NCI-H1436 (cell line): ENCODE measurements at places on chromosomes 3 and 15.

DNA sequence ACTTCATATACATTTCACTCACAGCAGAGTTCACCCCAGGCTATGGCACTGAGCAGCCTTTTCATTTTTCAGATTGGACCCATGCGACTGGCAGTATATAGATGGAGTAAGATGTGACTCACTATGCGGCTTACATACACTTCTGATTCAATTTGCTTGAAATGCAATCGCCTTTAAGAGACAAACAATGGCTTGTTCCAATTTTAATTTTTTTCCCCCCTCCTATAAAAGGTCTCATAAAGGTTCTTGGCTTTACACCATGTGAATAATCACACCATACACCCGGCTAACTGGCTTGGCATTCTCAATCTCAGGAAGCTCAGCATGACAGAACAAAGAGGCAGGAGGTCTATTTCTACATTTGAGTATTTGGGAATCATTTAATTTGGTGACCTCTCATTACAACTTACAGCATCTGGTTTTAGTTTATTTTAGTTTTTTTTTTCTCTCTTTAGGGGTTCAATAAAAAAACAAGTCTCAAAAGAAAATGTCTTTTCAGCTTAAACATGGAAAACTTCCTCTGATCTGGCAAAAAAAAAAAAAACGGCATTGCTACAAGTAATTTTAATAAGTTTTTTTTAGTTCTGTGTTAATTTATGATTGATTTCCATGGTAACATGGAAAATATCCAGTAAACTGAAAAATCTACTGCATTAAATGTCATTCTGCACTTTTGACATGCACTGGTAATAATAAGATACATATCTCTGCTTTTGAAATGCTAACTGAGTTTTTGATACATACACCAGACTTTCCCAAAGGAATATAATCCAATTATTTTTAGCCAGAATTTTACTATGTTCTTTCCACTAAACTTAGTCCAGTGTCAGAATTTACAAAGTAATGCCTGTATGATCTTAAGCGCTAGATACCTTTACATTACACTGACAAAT lies 38.8 kb downstream of the GADL1 start:
- no peak for DNase-seq

DNA sequence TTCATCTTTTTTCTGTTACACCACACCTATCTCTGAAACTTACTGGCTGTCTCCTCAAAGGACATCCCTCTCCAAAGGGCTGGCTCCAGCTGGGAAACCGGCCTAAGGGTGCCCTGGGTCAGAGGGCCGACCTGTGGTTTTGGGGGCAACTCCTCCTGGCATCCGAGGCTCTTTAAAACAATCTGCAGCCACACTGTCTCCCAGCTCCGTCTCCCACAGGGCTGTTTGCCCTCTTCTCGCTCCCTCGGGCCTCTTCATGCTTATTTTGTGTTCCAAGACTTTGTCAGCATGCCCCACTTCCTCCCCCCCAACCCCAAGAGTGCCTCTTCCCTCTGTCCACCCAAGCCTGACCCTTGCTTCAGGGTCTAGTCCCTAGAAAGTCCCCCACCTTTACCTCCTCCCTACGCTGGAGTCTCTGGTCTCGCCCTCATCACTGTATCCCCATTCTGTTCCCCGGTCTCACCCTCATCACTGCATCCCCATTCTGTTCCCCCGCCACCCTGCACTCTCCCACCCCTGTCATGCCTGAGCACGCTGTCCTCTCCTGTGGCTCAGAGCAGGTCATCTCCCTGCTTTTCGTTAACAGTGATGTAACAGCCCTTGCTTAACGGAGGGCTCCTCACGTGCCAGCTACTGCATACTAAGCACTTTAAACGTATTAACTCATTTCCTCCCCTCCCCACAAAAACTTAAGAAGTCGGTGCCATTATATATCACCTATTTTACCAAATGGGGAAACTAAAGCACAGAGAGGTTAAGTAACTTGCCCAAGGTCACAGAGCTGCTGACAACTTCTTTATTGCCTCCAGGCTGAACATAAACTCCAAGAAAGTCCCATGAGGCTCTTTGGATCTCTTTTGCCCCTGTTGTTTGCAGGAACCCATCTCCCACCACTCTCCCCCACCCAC lies 1.1 kb upstream of the CSK start:
- no peak for DNase-seq

- no peak for DNase-seq
Measured at GRCh38 chr3:185717121-185717520, 107.7 kb downstream of the IGF2BP2 start.

- DNase-seq = no peak
Measured at GRCh38 chr3:3815206-3815605, 16.0 kb downstream of the LRRN1 start.

DNA sequence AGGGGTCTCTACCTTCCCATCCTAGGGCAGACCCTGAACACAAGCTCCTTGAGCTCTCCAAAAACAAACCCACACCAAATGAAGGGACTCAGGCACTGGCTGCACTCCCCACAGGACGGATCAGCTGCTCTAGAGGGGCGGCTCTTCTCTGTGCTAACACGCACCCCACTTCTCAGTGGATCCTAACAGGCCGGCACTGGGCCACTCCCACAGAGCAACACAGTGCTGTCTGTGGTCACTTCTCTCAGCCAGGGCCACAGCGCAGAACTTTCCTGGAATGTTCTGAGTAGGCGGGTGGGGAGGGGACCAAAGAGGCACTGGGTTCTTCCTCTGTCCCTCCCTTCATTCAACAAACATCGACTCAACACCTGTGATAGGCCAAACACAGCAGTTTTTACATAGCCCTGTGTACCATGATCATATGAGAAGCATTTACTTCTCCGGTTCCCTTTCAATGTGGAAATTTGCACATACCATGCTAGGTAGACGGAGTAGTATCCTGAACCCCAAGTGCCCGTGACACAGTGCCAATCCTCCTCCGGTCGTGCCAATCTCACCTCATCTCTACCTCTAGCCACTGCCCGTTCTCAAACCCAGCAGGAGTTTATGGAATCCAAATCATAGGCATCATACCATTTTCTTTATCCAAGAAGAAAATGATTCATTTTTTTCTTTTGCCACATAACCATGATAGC lies 98.1 kb downstream of the LRIG1 start:
- no peak for DNase-seq

- no peak for DNase-seq
Measured at GRCh38 chr3:8575364-8576104, 69.1 kb downstream of the SSUH2 start.

DNA sequence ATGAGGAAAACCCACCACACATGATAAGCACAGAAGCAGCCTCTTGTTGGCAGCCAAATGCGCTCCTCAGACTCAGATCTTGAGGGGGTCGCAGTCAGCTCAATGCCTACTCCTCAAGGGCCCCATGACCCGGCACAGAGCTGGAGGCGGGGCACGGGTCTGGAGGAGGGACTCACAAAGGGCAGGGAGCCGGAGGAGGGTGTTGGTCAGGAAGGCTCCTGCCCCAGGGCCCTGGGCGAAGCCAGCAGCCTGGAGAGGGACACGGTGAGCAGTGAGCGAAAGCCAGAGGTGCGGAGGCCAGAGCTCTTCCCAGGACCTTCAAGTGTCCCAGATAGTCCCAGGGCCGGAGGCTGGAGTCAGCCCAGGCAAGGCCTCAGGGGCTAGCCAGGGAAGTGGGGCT lies 9.8 kb downstream of the CACNA2D2 start:
- no peak for DNase-seq

DNA sequence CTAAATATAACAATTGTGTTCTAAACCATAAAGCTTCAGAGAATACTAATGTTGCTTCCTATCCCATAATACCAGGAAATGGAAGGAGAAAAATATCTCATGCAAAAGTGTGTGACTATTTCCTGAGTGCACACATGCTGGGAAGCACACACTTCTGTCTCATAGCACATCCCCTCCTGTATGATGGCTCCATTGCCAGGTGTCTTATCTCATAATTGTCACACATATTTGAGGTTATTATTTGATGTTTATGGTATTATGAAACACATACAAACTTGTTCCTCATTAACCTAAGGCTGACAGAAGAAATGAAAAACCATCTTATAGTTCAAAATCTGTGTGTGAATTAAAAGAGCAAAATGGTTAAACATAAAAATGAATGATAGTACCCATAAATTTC lies 65.4 kb downstream of the SERP1 start:
- no peak for DNase-seq

GRCh38 chr15:92634060-92634459 lies 21.5 kb downstream of the FAM174B start:
- DNase-seq = no peak

- no peak for DNase-seq
Measured at GRCh38 chr3:129827765-129828164, 65.7 kb downstream of the TMCC1 start.

DNA sequence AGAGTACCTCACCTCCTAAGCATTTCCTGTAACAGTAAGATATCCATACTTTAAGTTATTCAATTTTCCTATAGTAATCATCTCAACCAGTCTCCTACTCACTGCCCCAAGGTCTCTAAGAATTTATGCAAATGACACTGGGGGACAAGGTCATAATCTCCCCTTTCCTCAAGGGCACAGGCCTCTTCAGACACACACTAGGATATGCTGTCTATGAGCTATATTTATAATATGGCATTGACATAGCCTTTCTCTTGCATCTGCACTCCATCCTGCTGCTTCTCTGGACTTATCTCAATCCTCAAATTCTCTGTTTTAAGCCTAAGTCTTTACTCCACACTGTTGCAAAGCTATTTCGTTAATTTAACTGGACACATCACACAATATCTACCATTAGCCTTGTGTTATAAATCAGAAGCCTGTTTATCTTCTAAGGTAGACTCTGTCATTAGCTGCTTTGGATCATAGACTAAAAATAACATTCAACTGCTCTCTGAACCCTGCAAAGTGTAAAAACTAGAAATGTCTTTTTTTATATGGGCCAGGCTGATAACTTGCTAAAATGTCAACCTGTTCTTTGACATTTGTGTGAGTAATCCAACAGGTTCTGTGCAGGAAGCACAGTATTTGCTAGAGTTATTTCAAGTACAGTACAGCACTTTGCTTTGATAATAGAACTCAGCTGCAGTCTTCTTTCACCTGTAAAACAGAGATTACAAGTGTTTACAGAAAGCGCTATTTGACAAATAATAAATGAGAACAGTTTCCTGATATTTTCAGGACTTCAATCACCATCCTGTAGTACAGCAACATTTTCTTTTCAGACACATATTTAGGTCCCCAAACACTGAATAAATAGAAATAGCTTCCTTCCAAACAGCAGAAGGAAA lies 17.8 kb upstream of the SEC62 start:
- DNase-seq = no peak

GRCh38 chr3:13316603-13317002 lies 103.5 kb downstream of the NUP210 start:
- no peak for DNase-seq

GRCh38 chr3:111608383-111608782 lies 13.2 kb upstream of the ZBED2 start:
- DNase-seq = no peak

DNA sequence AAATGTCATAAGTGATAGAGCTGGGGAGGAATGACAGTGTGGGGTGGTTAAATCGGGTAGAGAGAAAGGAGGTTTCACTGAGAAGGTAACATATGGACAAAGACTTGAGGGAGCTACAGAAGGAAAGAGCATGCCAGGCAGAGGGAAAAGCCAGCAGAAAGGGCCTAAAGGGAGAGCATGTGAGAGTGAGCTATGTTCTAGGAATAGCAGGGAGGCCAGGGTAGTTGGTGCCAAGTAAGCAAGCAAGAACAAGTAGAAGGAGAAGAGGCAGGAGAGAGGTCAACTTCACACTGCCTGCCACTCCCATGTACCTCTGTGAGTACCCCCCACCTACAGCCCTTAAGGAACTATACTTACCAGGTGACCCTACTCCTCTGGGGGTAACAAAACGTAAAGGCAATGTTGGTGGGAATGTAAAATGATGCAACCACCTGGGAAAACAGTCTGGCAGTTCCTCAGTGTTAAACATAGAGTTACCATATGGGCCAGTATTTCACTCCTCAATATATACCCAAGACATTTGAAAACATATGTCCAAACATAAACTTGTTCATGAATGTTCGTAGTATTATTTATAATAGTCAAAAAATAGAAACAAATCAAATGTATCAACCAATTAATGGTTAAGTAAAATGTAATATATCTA lies 67.6 kb downstream of the SFMBT1 start:
- DNase-seq = no peak

DNA sequence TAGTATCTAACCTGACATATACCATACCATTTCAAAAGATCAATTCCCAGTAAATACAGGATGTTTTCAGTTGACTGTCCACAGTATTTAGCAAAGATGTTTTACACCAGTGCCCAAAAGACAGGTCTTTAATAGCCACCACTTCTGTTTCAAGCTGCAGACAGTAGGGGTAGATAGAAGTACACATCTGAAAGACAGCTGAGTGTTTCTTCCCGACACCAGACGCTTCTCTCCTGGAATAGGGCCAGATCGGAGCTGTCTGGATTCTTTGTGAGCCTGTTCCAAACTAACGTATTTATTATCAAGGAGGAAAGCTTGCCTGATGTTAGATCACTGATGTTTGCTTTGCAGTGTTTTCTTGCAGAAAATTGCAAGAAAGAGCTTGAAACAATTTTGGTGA lies 136.1 kb upstream of the RBMS3 start:
- no peak for DNase-seq

GRCh38 chr3:1532935-1533606 lies 440.2 kb downstream of the CNTN6 start:
- no peak for DNase-seq

DNA sequence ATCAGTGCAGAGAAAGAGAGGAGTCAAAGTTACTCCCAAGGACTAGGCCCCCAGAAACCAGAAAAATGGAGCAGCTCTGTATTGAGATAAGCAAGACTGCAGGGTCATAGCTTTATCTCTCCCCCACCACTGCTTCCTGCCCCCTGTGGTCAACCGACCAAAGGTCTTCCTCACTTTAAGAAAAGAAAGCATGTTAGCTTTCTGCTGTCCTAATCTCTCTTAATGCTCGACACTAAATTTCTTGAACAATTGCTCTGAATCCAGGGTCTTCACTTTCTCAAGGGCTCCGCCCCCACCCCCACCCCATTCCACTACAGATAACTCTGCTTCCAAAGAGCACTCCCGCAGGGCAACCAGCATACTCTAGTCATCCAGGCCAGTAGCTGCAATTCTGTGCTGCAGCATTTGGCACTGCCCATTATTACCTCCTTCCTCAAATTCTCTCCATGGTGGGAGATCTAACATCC lies 31.9 kb downstream of the TNIK start:
- no peak for DNase-seq

- no peak for DNase-seq
Measured at GRCh38 chr15:58616171-58616570, 133.3 kb downstream of the ADAM10 start.
